Breast epithelium (tissue), 4 donors: ENCODE measurements at places on chromosomes 12 and 14. TPM values are rescaled to one million over a fixed set of nuclear protein-coding genes. Genes with fewer than 3 reads are reported as not detected.

The VRTN gene
- total RNA-seq = not detected

The RFX4 gene
- total RNA-seq = not detected

The TMEM229B gene
- 0.64 TPM for total RNA-seq

The HOXC11 gene
- total RNA-seq = not detected

The NAA30 gene
- 15.1 TPM for total RNA-seq

The SIX4 gene
- 2.6 TPM for total RNA-seq

DNA sequence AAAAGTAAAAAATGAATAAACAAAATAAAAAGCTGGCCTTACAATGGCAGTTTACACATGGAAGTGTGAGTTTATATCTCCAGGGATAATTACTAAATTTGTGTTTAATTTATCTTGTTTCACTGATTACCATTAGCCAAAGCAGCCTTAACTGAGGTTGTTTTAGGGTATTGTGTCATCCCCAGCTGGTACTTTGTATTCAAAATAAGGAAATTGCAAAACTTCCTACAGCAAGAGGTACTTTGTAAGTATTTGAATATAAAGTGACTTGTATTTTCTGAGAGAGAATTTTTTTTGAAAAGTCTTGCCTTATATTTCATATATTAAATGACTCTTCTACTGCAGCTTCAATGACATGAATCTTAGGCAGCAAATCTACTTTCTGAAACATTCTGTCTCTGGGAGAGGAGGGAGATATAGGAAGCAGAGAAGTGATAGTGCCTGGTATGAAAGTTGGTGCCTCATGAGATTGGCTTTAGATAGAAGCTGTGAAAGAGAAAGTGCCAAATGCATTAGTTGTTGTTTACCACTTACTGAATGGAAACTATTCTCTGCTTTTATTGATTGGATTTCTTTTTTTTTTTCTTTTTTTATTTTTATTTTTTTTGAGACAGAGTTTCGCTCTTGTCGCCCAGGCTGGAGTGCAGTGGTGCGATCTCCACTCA, 6.7 kb downstream of the FNTB start:
- H3K36me3 ChIP-seq = no peaks in the 10 kb centered on the region
- H3K4me1 ChIP-seq = no peaks in the 10 kb centered on the region
- no peak overlapping the region for H3K27ac ChIP-seq
- no peak overlapping the region for H3K4me3 ChIP-seq
- no peaks in the 10 kb centered on the region for H3K27me3 ChIP-seq

DNA sequence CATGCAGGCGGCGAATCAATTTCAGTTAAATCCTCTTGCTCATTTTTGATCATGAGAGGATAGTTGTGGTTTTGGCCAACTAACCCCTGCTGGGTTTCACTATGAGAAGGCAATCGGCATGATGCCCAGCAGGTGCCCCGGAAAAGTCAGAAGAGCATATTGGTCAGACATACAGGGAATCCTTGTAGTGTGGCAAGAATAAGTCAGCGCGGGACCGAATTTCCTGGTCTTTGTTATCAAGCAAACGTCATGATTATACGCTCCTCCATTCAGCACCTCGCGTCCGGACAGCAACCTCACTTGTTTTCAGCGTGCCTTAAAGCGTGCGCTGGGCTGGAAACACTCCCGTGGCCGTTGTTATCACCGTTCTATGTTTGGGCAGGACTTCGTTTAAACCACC, 1.8 kb downstream of the TBC1D30 start:
- H3K4me3 ChIP-seq = no peak overlapping the region
- no peak for DNase-seq
- no peaks in the 10 kb centered on the region for H3K36me3 ChIP-seq
- H3K4me1 ChIP-seq = peaks cover 17% of the 10 kb centered on the region

DNA sequence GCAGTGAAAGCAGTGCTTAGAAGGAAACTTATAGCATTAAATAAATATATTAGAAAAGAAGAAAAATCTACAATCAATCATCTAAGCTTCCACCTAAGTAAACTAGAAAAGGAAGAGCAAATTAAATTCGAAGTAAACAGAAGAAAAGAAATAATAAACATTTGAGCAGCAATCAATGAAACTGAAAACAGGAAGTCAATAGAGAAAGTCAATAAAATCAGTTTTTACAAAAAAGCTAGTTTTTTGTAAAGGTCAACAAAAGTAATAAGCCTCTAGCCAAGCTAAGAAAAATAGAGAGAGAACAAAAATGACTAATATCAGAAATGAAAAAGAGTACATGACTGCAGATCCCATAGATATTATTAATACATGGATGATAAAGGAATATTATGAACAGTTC, 34.2 kb upstream of the KTN1 start:
- H3K4me3 ChIP-seq = no peak overlapping the region
- no peaks in the 10 kb centered on the region for H3K36me3 ChIP-seq
- DNase-seq = no peak
- no peaks in the 10 kb centered on the region for H3K4me1 ChIP-seq

GRCh38 chr14:32761381-32761968, 177.2 kb upstream of the NPAS3 start:
- H3K27me3 ChIP-seq = no peaks in the 10 kb centered on the region
- no peaks in the 10 kb centered on the region for H3K36me3 ChIP-seq
- H3K4me3 ChIP-seq = no peak overlapping the region
- H3K4me1 ChIP-seq = no peaks in the 10 kb centered on the region

DNA sequence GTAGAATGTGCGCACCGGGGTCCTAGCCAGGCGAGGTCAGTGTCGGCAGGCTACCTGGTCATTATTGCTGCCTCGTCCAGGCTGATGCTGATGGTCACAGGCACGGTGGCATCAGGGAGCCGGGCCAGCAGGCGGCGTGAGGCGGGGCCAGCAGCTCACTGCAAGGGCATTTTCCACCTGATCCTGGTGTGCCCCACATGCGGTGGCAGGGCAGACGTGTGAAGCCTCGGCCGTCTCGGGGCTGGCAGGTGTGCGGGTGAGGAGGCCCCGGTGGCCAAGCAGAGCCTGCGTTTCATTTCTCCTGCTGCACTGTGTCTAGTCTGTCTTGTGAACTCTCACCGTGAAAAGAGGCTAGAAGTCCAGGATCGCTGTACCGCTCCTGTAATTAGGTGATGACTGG, 12.0 kb upstream of the AMN start:
- H3K4me3 ChIP-seq = no peak overlapping the region
- no peaks in the 10 kb centered on the region for H3K27me3 ChIP-seq
- H3K4me1 ChIP-seq = no peaks in the 10 kb centered on the region
- DNase-seq = no peak
- no peak overlapping the region for H3K27ac ChIP-seq
- H3K36me3 ChIP-seq = no peaks in the 10 kb centered on the region

DNA sequence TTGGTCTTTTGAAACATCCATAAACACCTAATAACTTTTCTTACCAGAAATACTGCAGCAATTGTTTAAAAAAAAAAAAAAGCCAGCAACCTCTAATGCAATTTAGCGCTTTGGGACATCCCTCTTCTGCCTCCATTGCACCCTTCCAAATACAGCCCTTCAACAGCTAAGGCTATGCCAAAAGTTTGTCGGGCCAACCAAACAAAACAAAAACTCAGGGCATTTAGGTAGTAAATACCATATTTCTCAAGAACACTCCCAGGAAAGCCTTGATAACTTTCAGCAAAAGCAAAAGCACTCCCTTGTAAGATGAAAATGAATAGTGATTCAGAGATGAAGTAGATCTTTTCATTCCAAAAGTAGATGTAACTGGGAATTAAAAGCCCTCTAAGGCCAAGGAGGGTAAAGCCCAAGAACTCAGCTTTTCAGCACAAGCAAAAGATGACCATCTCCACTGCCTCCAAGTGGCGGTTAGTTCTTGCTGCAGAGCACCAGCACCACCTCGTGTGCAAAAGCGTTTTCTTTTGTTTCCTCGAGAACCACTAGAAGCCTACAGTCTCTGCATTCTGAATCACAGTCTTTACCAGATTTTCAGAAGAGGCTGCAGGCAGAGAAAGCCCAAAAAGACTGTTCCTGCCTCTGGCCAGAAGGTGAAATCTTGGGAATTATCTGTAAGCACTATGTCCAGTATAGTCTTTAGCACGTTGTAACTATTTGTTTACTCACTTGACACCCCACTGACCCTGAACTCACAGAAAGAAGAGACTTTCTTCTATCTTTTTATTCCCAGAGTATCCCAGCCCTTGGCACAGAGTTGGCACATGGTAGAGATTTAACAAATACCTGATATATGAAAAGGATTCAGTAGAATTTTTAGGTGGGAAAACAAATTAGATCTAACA, 53.1 kb downstream of the SIX6 start:
- no peak overlapping the region for H3K4me3 ChIP-seq
- no peaks in the 10 kb centered on the region for H3K4me1 ChIP-seq
- no peaks in the 10 kb centered on the region for H3K36me3 ChIP-seq
- no peak for DNase-seq
- H3K27me3 ChIP-seq = no peaks in the 10 kb centered on the region

- H3K36me3 ChIP-seq = no peaks in the 10 kb centered on the region
- no peak for DNase-seq
- no peaks in the 10 kb centered on the region for H3K27me3 ChIP-seq
- no peaks in the 10 kb centered on the region for H3K4me1 ChIP-seq
Measured at GRCh38 chr12:24078318-24078765, 128.9 kb upstream of the SOX5 start.

DNA sequence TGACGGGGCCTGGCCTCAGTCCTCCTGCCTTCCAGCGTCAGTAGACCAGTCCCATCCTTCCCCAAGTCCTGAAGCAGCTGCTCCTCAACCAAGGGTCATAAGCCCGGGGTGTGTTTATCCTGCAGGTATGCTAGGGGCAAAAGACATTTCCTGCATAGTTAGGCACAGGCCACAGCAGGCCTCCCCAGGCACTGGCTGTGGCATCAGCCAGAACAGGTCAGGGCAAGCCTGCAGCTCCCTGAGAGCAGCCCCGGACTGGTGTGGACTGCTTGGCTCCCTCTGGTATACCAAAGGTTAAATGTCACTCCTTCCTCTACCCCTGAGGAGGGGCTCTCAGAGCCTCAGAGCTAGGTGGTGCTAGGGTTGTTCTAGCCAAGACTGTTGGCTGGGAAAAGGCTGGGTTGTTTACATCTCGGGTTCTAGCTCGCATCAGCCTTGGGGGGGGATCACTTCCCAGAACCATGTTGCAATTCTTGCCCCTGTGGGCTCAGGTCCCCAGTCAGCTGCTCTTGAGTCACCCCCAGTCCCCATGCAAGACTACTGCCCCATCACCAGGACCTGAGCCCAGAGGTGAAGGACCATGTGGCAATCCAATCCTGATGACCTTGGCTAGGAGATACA, 2.9 kb downstream of the MMP14 start:
- H3K36me3 ChIP-seq = peaks cover under 1% of the 10 kb centered on the region
- no peak for DNase-seq
- peak overlapping the region; percentile 97 for H3K27ac ChIP-seq
- H3K4me1 ChIP-seq = no peaks in the 10 kb centered on the region
- peak overlapping the region; percentile 98 for H3K4me3 ChIP-seq
- no peaks in the 10 kb centered on the region for H3K27me3 ChIP-seq

DNA sequence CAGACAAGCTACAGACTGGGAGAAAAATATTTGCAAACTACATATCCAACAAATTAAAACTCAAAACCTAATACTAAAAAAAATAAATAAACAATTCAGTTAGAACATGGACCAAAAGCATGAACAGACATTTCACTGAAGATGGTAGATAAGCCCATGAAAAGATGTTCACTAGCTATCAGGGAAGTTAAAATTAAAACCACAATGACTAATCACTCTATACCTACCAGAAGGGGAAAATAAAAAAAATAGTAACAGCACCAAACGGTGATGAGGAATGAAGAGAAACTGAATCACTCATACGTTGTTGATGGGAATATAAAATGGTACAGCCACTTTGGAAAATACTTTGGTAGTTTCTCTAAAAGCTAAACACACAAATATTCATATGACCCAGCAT, 31.1 kb upstream of the DHRS7 start:
- no peaks in the 10 kb centered on the region for H3K27me3 ChIP-seq
- no peak for DNase-seq
- no peaks in the 10 kb centered on the region for H3K4me1 ChIP-seq
- no peak overlapping the region for H3K27ac ChIP-seq
- H3K36me3 ChIP-seq = no peaks in the 10 kb centered on the region

GRCh38 chr12:120886199-120887018, 17.7 kb downstream of the SPPL3 start:
- H3K36me3 ChIP-seq = no peaks in the 10 kb centered on the region
- H3K27me3 ChIP-seq = no peaks in the 10 kb centered on the region
- DNase-seq = no peak
- no peak overlapping the region for H3K27ac ChIP-seq
- no peak overlapping the region for H3K4me3 ChIP-seq

DNA sequence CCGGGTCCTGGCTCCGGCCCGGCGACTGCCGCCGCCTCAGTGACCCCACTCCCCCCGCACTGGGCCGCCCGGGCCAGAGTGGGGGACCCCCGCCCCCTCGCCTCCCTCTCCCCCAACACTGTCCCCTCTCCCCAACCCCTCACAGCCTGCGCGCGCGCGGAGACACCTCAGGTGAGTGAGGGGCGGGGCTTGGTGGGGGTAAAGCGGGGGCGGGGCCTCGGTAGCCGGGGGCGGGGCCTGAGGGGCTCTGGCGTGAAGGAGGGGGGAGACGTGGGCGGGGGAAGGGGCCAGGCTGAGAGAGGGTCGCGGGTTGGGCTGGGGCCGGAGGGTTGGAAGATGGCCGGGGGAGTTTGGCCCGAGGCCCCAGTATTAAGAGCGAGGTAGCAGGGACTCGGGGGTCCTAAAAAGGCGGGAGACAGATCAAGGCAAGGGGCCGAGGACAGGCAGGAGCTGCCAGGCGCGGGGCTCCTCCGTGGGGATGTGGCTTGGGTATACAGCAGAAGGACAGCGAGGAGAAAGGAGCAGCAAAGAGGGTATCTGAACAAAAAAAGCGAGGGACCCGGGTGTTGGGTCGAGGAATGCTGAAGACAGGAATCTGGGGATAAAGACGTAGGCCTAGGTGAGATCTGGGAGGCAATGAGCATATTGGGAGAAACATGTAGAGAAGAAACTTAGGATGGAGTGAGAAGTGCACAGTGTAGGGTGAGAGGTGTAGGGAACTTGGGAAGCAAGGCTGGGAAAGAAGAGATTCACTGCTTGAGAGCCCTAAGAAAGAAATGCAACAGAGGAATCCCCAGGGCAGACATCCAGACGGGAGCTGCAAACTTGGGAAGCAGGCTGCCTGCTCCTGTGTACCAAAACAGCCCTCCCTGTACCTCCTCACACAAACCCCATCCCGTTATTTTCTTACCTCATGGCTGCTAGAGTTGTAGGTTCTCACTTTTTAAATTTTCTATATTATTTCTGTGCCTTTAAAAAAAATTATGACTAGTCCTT, 10.8 kb downstream of the SUOX start:
- H3K4me1 ChIP-seq = no peaks in the 10 kb centered on the region
- H3K36me3 ChIP-seq = no peaks in the 10 kb centered on the region
- peak; percentile 34 for DNase-seq
- peak overlapping the region; percentile 93 for H3K4me3 ChIP-seq

- no peaks in the 10 kb centered on the region for H3K4me1 ChIP-seq
- H3K36me3 ChIP-seq = no peaks in the 10 kb centered on the region
- no peak overlapping the region for H3K27ac ChIP-seq
- no peak overlapping the region for H3K4me3 ChIP-seq
- no peak for DNase-seq
Measured at GRCh38 chr14:53570411-53571387, 385.9 kb downstream of the BMP4 start.

GRCh38 chr14:32167907-32168306, 33.9 kb upstream of the RNU6-7 start:
- no peak overlapping the region for H3K27ac ChIP-seq
- H3K4me3 ChIP-seq = no peak overlapping the region
- no peak for DNase-seq
- H3K36me3 ChIP-seq = no peaks in the 10 kb centered on the region
- H3K27me3 ChIP-seq = no peaks in the 10 kb centered on the region

GRCh38 chr14:51095854-51096823, 1.2 kb upstream of the TRIM9 start:
- H3K27ac ChIP-seq = peak overlapping the region; percentile 85
- no peaks in the 10 kb centered on the region for H3K36me3 ChIP-seq
- peaks cover 16% of the 10 kb centered on the region for H3K27me3 ChIP-seq
- DNase-seq = no peak
- H3K4me3 ChIP-seq = peak overlapping the region; percentile 58
